Esophagus mucosa (tissue), 1 donor: ENCODE measurements at places on chromosomes 11 and 22. TPM values are rescaled to one million over a fixed set of nuclear protein-coding genes. Genes with fewer than 3 reads are reported as not detected.

Gene TYR
- total RNA-seq: not detected

Gene MED17
- 16.0 TPM for total RNA-seq

Gene NPAS4
- total RNA-seq: not detected

Gene NRXN2
- total RNA-seq: 0.12 TPM

Gene DNAJB7
- total RNA-seq: not detected

Gene UCP2
- total RNA-seq: 5.3 TPM

Gene CADM1
- 8.8 TPM for total RNA-seq

Gene ACRV1
- total RNA-seq: not detected

Gene KCNJ5
- total RNA-seq: 0.08 TPM

Gene RBMXL2
- not detected for total RNA-seq
